Stimulated activated CD4-positive, alpha-beta T cell treated with anti-CD3 and anti-CD28 coated beads, TNF-alpha, amount 100 ng/mL, for 4 hours (primary cell): ENCODE measurements at places on chromosomes 11 and 22.

DNA sequence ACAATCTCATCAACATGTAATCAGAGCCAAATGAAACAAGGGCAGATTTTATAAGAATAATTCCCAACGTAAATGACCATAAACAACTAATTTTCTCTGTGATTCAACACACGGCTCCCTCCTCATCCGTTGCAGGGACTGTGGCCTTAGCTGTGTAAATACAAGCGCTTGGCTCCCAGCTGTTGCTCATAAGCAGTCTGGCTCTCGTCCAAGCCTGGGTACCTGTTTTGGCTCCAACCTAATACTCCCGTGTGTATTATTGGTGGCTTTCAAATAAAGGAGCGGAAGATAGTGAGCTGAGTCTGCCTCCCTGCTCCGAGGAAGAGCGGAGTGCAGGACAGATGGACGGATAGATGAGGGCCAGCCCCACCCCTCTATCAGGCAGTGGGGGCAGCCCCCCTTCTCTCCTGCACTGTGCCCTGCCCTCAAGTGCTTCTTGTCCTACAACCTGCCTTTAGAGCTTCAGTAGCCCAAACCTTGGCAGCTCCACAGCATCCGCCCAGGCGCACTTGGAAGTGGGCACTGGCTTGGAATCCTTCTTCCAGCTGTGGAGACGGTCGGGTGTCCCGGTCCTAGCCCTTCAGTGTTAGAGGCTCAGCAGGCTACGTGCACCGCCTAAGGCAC is 670.9 kb downstream of the BRD1 start:
- no peak for DNase-seq

GRCh38 chr11:116176484-116177005 is 596.2 kb downstream of the BUD13 start:
- DNase-seq: no peak

DNA sequence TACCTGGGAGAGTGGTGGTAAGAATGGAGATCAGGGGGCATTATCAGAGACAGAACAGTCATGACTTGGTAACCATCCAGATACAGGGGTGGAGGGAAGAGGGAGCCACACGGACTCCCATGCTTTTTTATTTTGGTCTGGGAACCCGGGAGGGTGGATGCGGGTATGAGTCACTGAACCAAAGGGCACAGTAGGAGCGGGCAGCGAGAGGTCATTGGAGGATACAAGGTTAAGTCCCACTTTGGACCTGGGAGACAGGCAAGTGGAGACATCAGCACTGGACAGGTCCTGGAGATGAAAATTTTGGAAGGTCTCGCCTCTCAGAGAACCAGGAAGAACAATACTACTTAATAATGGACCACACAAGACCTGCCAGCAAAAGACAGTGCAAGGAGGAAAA is 6.7 kb downstream of the HDHD5 start:
- DNase-seq: no peak

DNA sequence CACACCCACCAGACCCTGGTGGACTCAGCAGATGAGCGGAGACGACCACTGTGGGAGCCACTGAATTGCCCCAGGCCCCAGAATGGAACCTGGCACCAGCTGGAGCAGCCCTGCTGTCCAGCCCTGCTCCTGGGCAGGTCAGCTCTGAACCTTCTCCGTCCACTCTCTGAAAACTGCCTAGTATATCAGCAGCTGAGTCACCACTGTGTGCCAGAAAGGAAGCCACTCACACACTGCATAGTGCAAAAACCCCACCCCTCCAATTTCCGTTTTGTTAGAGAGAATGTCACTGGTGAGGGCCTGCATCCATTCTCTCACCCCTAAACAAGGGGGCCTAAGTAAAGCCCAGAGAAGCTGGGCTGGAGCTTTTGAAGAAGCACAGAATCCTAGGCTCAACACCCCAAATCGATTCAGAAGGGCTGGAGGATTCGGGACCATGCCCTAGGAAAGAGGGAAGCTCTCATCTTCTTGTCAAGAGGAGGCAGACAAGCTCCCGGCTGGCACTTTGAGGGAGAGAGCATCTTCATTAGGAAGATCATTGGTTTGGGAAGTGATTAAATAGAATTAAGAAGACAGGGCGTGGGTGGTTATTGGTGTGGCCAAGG is 44.5 kb downstream of the GALNT18 start:
- DNase-seq: no peak

DNA sequence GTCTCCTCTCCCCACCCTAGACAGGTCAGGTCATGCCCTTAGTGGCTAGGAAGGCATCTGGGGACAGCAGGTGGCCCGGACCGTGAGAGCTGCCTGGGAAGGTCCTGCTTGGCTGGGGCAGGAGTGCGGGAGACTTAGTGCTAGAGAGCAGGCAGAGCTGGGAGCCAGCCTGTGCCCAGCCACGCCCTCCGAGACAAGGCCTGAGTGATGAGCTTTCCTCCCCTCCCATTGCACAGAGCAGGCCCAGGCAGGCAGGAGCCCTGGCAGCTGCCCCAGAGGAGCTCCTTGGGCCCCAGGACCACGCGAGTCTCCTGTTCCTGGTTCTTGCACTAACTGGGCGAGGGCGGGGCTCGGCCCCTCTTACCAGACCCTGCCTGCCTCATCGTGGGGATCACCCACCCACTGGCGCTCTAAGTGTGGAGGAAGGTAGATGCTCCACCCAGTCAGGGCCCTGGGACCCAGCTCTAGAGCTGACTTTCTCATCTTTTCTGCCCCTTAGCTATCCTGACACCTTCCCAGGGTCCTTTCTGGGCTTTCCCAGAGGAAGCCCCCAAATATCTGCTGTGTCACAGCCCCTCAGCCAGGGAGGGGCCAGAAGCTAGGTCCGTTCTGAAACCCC is 44.9 kb downstream of the MACROD1 start:
- DNase-seq: no peak

- no peak for DNase-seq
Observed at GRCh38 chr11:116424615-116425261, 348.0 kb downstream of the BUD13 start.

DNA sequence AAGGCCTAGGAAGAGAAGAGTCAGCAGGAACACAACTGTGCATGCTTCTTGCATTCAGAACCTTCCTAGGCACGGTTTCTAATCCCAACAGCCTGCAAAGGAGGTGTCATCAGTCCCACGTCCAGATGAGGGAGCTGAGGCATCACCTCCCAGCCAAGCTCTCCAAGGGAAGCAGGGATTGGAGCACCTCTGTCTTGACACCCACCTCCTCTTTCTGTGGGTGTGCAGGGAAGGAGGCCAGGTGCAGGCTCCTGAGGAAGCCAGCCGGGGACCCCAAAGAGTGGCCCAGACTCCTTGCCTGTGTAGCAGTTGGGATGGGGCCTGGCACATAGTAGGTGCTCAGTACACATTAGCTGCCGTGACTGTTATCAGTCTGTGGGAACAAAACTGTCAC is 2.0 kb downstream of the PNPLA5 start:
- no peak for DNase-seq

DNA sequence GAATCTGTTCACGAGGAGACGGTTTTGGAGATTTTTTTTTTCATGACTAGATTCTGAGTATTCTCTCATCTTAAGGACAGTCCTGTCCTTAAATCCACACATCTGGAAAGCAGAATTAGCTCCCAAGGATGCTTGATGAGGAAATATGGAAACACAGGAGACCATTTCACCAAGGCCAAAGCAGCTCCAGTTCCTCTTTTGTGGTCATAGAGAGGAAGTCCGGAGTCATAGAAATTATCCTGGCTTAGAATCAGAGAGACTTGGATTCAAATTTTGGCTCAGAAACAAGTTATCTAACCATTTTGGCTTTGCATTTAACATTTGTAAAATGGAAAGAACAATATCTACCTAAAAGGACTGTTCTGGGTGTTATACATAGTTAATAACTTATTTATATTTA is 7.3 kb upstream of the TEAD1 start:
- no peak for DNase-seq

DNA sequence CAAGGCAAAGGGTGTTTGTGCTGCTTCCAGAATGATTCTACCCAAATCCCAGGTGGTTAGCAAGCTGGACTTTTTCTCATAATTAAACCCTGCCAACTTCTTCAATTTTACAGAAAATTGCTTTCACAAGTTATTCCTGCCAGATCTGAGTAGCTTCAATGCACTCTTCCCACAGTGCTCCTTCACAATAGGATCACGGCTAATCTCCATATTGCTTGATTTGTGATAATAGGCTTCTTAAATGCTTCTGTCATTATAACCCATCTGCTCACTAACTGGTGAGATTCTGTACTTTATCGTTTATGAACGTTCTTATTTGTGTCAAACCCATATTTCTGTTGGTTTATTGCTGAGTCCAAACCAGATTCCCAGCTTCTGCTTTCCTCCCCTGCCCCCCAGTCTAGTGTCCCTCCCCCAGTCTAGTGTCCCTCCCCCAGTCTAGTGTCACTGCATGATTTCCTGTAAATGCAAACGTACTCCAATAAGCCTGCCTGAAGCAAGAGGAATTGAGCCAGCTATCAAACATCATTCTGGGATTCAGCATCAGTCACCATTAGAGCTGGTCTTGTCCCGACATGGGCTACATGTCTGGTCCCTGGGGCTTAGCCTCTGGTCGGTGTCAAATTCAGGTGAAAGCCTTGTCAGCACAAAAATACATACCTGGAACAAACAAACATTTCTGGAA is 14.0 kb downstream of the MMP3 start:
- DNase-seq: no peak

- no peak for DNase-seq
Observed at GRCh38 chr11:11763796-11764422, 77.9 kb upstream of the USP47 start.

DNA sequence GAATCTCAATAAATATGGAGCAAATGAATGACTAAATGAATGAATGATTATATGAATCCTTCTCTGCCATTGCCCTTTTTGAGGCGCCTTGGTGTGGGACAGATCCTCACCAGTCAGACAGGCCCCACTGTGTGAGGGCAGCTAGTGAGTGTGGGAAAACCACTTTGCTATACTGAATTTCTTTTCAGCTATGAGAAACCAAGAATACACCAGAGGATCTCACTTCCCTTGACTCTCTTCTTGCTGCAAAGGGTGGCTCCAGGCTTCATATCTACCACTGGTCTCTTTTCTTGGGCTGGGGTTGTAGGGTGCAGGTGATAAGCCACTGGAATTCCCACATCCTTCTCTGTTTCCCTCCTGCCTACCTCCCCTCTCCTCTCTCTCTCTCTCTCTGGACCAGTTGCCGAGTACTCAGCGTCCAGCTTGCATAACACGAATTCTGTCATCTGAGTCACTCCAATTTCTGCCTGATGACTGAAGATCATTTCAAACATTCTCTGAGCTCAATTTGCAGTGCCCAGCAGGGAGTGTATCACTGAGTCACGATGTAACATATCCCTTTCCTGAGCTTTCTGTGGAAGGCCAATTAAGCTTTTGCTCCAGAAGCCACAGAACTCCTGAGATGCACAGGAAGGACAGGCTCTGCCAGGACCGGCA is 304.3 kb upstream of the NCAM1 start:
- no peak for DNase-seq

DNA sequence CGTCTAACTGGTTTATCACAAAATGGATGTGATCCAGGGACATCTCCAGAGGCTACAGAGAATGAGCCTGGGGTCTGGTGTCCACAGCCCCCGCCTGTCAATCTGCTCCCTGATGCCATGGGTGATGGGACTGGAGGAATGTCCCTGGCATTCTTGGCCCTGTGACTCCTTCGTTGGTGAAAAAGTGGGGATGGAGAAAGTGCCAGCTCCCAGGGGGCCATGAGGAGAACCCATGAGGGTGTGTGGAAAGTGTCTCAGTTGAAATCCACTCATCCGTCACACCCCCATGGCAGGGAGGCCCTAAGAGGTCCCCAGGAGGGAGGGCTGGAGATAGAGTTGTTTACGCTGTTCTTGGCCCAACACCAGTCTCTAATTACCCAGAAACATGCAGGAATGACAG is 322.0 kb downstream of the CTTN start:
- DNase-seq: no peak
